ENCODE measurements at places on chromosomes 16 and 17. TPM values are rescaled to one million over a fixed set of nuclear protein-coding genes. Genes with fewer than 3 reads are reported as not detected.

Gene DPEP2
- 3.2 TPM for total RNA-seq

Gene ZPBP2
- total RNA-seq, result 0.19 TPM

Gene ITGAX
- 6.6 TPM for total RNA-seq

Gene TBX4
- not detected for total RNA-seq

Gene KCNH4
- 0.43 TPM for total RNA-seq

Gene CCL5
- 33.1 TPM for total RNA-seq

Gene TMEM238L
- total RNA-seq, result not detected

DNA sequence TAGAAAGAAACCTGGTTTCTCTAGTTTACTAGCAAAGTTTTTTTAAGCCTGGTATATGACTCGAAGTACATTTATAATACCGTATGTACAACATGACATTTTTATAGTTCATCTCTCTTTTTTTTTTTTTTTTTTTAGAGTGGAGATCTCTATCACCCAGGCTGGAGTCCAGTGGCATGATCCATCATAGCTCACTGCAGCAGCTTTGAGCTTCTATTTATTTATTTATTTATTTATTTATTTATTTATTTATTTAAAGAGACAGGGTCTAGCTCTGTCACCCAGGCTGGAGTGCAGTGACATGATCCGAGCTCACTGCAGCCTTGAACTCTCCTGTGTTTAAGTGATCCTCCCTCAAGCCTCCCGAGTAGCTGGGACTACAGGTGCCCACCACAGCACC, 25.9 kb upstream of the VPS4A start:
- no peak for DNase-seq

DNA sequence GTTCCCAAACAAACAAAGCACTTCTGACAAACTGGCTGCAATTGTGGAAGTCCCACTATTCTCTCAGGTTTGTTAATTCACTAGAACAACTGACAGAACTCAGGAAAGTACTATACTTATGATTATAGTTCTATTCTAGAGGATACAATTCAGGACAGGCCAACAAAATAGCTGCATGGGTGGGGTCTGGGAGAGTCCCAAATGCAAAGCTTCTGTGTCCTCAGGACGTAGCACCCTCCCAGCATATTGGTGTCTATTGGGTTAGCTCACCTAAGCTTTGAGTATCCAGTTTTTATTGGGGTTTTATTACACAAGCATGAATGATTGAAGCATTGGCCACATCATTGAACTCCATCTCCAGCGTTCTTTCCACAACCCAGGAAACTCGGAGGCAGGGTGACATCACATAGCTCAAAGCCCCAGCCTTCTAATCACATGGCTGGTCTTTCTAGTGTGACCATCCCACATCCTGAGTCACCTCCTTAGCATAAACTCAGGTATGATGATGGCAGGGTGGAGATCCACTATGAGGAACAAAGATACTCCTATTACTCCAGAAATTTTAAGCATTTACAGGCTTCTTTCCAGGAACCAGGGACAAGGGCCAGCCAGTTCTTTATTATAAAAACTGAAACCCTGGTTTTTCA, 43.9 kb upstream of the CCNF start:
- DNase-seq, result no peak

GRCh38 chr17:28746611-28747050, 2.8 kb downstream of the TRAF4 start:
- DNase-seq, result no peak

DNA sequence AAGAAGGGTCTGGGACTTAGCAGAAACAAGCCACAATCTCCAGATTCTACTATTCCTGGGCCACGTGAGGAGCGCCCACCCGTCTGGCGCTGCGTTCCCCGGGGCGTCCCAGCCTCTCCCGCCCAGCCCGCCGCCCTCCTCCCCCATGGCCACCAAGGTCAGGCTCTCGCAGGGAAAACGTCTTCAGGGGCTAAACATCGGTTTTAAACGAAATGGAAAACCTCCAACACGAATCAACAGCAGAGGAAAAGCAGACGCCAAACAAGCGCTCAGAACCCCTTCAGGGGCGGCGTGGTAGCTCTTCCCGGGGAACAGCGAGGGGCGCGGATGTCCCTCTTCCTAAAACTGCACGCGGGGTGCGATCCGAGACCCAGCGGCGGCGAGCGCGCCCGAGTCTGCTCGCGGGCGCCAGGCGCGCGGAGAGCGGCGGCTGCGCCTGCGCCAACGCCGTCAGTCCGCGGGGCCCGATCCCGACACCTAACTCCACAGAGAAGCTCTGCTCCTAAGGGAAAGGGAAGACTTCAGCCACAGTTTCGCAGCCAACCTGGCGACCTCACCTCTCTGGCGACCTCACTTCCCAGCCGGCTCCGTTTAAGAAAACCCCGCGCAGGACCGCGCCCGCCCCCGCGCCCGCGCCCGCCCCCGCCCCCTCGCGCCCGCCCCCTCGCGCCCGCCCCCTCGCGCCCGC, 505 bp upstream of the COG1 start:
- peak; percentile 82 for DNase-seq

- no peak for DNase-seq
These were observed 274.5 kb upstream of the KIF2B start for GRCh38 chr17:53548252-53548651.

DNA sequence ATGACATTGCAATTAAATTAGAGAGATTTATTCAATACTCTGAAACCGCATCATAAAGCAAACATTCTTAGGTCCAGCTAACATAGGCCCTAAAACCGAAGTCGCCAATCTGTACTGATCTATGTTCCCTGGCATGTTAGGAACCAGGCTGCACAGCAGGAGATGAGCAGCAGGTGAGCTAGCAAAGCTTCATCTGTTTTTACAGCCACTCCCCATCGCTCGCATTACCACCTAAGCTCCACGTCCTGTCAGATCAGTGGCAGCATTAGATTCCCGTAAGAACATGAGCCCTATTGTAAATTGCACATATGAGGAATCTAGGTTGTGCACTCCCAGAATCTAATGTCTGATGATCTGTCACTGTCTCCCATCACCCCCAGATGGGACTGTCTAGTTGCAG, 91.5 kb downstream of the PARN start:
- no peak for DNase-seq

DNA sequence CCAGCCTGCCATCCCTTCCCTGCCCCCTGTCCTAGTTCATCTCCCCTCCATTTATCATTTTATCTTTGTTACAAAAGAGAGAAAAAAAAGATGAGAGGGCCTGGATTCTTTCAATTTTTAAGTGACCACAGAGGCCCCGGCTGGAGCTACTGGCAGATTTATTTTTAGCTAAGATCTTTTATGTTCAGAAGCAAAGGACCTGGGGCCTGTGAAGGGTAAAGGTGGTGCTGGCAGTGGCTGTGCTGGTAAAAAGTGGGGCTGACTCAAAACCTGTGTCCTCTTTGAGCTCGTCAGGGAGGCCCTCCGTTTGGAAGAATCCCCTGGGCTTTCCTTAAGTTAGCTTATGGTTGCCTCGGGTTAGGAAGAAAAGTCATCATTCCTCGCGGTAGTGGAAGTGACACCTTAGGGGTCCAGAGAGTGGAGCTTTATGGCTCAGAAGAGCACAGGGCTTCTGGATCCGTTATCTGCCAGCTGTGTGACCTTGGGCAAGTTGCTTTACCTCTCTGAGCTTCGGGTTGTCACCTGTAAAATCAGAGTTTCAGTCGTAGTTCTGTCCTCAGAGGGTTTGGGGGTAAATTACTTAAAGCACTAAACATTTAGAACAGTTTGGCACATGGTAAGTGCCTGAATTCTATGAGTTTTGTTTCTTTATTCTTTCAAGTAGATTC, 923.8 kb upstream of the EEF2KMT start:
- no peak for DNase-seq

- DNase-seq, result peak; percentile 39
These were observed 42.9 kb downstream of the TBC1D16 start for GRCh38 chr17:79992649-79993389.

DNA sequence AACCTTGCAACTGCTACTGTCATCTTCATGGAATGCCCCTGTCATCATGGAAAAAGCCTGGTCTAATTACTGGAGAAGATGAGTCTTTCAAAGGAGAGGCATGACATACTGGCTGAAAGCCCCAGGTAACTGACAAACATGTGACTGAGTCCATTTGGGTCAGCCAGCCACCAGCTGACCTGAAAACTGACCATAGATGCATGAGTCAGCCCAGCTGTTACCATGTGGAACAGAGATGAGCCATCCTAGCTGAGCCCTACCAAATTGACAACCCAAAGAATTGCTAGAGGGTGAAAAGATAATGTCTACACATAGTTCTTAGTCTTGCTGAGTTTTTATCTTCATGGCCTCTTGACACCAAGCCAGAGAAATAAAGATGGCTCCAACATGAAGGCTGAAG, 311.8 kb downstream of the UTP18 start:
- DNase-seq, result no peak

DNA sequence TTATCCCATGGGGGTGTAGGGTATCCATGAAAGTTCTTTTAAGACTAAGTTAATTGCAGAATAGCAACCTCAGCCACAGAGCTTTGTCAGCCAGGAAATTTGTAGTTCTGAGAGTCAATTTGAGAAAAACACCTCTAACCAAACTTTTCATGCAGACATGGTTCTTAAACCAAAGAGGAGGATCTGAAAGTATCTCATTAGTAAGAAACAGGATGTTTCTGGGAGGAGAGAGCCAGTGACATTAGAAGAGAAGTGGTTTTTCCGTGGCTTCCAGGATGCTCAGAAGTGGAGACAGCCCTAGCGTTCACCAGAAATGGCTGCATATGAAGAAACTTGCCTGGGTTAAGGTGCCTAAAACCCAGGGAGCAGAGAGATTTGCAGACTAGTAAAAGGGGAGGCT, 7.9 kb downstream of the GNAO1 start:
- DNase-seq, result peak; percentile 56

GRCh38 chr17:48002266-48002915, 31.5 kb downstream of the CDK5RAP3 start:
- no peak for DNase-seq

GRCh38 chr17:73770115-73770848, 126.0 kb upstream of the SDK2 start:
- DNase-seq, result no peak

GRCh38 chr17:50289278-50289677, 15.0 kb downstream of the TMEM92 start:
- no peak for DNase-seq

DNA sequence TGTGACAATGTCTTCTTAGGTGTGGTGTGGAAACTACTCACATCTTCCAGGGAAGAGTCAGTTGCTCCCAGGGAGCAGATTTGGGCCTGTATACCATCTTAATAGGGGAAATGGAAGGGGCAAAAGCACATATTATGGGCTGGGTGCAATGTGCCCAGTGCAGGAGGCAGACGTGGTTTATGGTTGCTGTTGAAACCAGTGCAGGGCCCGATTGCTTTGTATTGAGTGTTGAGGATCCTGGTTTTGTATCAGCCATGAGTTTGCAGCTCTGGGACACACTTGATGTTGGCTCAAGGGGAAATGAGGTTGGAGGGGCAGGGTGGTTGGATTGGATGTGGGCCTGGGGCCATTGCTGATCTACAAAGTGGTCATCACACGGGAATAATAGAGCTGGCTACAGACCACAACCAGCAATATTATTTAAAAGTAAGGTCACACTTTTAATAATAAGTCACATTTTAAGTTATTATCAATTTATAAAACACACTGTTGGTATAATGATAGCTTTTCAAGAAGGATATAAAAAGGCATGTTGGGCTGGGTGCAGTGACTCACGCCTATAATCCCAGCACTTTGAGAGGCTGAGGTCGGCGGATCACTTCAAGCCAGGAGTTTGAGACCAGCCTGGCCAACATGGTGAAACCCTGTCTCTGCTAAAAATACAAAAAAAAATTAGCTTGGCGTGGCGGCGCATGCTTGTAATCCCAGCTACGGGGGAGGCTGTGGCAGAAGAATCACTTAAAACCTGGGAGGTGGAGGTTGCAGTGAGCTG, 302.4 kb downstream of the SEC14L1 start:
- no peak for DNase-seq

GRCh38 chr17:4304417-4305027, 40.7 kb upstream of the ANKFY1 start:
- DNase-seq, result peak; percentile 73

GRCh38 chr17:73157521-73157890, 7.3 kb upstream of the SSTR2 start:
- DNase-seq, result no peak

DNA sequence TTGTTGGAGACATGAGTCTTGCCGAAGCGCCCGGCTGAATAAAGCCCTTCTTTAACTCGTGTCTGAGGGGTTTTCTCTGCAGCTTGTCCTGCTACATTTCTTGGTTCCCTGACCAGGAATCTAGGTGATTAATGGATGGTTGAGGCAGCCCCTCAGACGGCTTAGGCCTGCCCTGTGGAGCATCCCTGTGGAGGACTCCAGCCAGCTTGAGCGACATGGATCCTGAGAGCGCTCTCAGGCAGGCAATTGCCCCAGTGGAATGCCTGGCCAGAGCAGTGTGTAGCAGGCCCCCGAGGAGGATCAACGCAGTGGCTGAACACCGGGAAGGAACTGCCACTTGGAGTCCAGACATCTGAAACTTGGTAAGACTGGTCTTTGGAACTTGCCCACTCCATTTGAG, 17.3 kb upstream of the ENDOV start:
- DNase-seq, result no peak

DNA sequence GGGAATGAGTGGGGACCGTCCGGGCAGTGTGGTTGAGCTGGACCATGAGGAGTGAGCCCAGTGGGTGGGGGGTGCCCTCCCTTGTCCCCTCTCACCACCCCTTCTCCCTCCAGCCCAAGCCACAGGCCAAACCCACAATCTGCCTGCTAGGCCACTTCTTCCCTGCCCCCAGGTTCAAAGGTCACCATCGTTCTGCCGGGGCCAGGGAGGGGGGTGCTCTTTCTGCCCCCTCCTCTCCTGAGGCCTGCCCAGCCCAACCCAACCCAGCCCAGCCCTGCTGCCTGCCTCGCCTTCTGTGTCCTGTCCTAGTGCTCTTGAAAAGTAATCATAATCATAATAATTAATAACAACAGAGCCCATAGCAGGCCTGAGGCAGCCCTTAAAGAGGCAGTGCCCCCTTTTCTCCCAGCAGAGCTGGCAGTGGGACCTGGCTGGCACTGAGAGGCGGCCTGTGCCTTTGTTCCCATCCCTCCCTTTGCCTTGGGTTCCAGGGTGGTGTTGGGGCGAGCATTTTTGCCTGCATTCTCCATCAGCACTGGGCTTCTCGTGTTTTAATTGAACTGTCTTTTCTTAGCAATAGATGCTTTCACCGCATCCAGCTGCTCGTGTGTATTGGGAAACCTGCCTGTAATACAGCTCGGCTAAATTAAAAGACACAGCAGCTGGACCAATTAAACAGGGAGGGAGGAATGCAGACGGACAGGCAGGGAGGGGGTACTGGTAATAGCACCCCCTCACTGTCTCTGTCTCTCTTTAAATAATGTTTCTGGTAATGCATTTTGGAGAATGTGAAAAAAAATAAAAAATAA, 46.8 kb downstream of the SREBF1 start:
- no peak for DNase-seq

DNA sequence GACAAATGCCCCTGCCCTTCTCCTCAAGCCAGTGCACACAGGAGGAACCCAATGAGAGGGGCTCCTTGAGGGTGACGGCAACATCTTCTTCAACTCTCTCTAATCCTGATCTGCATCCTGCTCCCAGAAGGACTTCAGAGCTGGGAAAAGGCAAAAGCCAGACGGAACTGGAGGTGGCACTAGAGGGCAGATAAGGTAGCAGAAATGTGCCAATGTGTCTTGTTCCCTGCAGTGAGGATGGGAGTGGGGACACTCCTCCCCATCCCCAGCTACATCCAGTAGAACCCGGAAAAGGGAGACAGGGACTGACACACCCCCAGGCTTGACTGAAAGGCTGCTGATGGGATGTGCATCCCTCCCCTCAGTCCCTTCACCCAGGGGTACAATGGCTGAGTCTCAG, 28.5 kb downstream of the SRCIN1 start:
- no peak for DNase-seq

Measured in activated CD4-positive, alpha-beta T cell treated with anti-CD3 and anti-CD28 coated beads for 36 hours (primary cell).